Activated CD4-positive, alpha-beta T cell treated with anti-CD3 and anti-CD28 coated beads, Interleukin-2, amount 10 ng/mL, durations not matched to agents 7 days and 5 days (primary cell): ENCODE measurements at places on chromosomes 5 and 9.

GRCh38 chr9:86713470-86713869 lies 233.8 kb downstream of the GAS1 start:
- no peak for DNase-seq

DNA sequence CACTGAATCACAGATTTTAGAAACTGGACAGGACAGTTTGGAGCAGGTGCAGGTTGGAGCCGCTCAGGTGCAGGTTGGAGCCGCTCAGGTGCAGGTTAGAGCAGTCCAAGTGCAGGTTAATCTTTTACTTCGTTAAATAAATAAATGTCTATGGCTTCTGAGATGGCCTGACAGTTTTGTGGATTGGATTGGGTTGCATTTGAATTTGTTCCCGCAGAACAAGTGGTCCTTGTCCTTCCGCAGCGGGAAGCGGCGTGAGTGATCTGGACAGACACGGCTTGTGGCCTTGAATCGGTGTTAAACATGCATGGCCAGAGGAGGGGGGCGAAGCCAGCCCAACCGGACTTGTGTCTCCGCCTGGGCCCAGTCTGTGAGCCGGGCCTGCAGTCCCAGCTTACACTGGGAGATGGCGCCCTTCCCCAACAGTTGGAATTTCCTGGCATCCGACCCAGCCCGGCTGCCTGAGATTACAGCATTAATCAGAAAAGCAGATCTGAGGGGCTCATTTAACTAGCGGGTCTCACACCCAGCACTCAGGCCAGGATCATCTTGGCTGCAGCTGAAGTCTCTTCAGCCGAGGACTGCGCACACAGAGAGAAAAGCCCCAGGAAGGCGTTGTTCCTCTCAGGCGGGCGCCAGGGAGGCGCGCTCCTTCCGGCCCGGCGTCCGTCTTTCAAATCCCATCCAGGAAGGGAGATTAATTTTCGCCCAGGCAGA lies 1.5 kb upstream of the OLFM1 start:
- DNase-seq, result peak; percentile 44

DNA sequence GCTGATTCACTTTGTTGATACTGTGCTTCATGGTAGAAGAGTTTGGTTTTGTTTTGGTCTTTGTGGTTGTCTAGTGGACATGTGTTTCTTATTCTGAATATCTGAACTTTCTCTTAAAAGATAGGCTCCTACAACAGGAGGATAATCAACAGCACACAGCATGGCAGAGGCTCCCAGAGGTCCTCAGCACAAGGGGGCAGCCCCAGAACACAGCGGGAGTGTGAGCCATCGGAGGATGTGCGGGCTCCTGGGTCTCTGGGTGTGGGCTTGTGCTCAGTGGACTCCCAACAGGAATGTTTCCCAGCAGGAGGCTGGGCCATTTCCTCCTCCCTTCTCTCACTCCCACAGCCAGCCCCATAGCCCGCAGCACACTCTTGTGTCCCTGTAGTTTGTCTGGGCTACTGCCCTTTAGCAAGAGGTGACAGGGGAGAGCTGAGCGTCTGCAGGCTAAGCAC lies 164.3 kb upstream of the OTULINL start:
- no peak for DNase-seq

DNA sequence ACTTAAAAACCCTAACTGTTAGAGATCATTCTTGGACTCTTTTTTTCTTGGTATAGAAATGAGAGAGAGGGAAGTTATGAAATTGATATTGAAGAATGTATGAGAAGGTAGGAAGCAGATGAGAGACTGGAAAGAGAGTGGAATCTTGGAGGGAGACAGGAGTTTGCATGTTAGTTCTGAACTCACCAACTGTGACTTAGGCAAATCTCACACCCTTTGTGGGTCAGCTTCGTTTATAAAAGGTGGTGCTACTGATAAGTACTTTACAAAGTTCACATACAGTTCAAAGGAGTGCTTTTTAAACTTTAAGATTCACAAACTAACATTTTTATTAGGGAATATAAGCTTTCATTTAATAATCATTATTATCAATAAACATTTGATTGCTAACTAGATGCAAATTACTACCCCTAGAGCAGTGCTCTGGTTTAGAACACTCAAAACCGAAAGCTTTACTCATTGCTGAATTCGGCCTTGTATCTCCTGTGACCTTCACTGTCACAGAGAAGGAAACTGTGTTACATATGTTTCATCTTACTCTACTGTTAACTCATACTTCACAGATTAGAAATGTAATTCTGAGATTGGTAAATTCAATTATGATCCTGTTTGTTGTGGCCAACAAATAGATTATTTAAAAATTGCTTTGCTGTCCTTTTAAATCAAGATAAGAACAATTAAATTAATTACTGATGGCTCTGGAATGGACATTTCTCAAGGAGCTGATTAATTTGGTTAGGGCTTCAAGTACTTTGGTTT lies 143.2 kb downstream of the RMI1 start:
- no peak for DNase-seq

DNA sequence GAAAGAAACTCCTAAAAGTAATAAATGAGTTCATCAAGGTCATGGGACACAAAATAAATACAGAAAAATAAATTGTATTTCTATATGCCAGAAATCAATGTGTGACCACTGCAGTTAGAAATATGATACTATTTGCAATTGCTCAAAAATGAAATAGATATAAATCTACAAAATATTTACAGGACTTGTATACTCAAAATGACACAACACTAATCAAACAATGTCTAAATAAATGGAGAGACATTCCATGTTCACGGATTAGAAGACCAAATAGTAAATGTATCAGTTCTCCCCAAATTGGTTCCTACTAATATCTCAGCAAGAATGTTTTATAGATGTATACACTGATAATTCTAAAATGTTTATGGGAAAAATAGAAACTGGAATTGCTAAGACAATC lies 345.3 kb downstream of the NR2F1-AS1 start:
- no peak for DNase-seq

DNA sequence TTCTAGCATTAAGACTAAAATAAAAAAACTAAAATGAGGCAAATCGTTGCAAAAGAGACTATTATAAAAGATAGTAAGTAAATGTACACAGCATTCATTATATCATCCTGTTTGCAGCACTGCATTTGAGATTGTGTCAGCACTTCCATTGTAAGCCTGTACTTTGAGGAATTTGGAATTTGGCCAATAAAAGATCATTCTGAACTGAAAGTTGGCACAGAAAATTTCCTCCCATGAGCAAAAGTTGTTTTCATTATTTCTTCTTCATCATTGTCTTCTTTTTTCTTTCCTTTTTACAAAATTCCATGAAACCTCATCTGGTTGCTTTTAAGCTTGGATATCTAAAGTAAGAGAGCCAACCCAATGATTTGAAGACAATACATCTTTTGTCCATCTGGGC lies 199.3 kb upstream of the ADAMTSL1 start:
- no peak for DNase-seq

DNA sequence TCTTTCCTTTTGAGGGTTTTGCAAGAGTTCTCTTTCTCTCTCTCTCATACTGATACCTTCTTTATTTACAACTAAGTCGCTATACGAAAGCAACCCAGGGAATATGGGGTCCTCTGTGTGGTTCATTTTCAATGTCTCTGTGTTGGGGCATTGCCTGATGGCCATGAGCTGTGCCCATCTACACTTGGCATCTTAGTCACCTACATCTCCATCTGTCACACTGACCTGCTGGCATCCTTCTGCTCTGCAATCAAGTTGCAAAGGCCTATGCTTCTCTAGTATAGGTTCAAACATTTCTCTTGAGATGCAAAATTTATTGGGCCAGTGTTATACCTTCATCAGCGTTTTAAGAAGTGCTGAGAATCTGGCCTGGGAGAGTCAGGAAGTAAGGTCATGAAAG lies 228.2 kb downstream of the MTRR start:
- no peak for DNase-seq

DNA sequence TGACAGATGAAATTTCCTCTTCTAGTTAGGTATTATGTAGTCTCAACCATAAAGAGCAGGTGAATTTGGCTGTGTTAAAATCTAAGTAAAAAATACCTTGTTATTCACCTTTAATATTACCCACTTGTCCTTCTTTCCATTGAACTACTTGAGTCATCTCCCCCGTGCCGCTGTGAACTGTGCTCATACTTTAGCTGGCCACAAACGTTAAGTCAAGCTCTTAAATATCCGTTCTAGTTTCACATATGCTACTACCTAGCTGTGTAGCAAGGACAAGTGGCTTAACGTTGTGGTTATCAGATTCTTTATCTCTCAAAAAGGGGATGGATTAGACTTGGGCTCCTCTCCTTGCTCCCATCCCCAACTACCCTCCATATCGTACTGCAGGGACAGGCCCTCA lies 110.4 kb downstream of the EFNA5 start:
- DNase-seq, result no peak

DNA sequence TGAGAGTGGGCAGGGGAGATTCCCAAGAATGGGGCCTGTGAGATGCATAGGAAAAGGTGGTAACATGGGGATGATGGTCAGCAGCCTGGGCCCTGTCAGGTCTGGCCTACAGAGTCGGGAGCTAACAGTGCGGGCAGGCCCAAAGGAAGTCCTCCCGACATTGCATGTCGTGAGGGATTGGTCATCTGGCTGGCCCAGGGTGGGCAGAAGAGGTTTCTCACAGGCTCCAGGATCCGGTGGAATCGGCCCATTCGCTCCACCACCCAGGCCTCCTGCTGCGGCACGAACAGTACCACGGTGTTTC lies 514 bp downstream of the STOML2 start:
- DNase-seq, result peak; percentile 29

DNA sequence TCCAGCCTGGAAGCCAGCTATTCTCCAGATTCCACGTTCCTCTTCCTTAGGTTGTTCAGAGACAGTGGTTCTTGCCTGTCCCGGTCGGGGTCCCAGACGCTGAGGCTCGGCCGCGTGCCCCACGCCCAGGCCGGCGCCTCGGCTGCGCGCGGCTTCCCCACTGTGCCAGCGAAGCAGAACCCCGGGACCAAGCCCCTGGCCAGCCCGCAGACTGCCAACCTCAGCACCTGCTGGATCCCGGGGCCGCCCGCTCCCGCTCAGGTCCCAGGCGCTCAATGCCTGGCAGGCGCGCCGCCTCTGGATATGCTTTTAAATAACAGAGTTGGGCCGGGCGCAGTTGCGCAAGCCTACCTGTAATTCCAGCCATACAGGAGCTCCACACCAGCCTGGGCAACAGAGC lies 195.5 kb downstream of the MAN2A1 start:
- DNase-seq, result no peak

GRCh38 chr5:157326440-157327005 lies 60.6 kb downstream of the CYFIP2 start:
- DNase-seq, result no peak

GRCh38 chr9:4066682-4067081 lies 233.2 kb downstream of the GLIS3 start:
- no peak for DNase-seq

- DNase-seq, result no peak
These were observed 604.2 kb upstream of the CLINT1 start for GRCh38 chr5:158463188-158463587.

DNA sequence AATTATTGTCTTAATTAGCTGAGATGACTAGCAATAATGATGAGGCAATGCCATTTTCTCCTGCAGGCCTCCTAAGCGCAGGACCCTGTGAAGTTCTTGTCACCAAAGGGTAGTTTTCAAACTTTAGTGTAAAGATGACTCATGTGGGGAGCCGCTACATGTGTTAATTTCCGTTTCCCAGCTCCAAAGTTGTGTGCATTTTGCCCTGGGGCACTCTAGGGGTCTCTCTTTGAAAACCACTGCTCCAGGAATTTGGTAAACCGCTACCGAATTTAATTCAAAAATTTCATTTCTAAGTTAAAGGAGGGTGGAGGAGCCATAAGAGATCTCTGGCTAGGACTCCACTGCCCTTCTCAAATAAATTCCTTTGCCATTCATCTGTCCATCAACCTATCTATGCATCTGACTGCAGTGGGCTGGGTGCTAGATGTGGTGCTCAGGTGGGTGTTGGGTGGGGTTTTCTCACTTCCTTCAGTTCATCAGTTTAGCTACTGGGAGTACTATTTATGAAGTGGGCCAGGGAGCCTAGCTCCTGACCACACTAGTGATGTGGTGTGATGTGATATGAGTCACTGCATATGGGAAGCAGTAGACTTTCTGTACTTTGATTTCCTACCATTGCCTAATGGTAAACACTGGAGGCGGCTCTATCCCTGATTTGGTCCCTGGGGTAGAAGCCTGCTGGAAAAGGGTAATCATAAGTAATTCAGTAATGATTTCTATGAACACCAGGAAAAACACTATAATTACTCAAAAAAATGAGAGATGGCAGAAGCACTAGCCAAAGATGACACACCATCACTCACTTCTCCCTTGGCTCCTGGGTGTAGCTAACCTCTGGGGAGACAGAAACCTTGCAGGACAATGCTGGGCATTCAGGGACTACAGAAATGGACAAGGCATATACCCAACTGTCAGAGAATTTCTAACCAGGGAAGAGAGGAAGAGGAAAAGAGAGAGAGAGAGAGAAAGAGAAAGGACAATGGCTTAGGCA lies 4.0 kb upstream of the ZSWIM6 start:
- no peak for DNase-seq

DNA sequence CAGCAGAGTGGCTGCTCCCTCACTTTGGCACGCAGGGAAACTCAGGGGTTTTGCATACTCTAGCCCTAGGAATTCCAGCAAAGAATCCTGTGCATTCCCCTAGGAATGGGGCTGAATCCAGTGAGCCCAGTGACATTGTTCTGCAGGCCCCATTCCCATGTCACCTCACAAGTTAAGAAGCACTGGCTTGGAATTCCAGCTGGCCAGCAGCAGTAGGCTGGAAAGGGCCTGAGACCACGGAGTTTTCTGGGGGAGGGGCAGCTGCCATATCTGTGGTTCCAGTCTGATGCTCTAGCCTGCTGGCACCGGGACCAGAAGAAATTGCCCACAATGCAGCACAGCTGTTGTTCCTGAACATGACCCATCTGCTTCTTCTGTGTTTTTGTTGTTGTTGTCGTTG lies 217.6 kb upstream of the DMRTA1 start:
- no peak for DNase-seq

DNA sequence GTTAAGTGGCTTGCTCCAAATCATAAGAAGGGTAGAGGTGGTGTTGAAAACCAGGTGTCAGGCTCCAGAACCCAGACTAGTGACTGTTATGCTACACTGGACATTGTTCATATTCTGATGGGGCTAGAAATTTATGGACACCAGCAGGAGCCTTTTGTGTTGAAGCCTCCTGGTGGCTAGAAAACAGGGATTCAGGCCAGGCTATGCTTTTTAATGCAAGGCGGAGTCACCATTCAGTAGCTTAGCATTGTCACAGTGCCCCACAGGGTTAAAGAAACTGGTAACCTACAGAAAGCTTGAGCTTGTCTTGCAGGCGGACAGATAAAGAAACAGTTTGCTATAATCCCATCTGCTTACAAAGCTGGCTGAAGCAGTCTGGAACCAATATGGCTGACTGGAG lies 23.0 kb upstream of the GOLM1 start:
- DNase-seq, result no peak
